Smooth muscle cell of trachea (primary cell): ENCODE measurements at places on chromosomes 5 and 9. TPM values are rescaled to one million over a fixed set of nuclear protein-coding genes. Genes with fewer than 3 reads are reported as not detected.

The APBA1 gene
- 14.7 and 21.0 TPM in 2 replicates for total RNA-seq

The CENPK gene
- total RNA-seq = 2.8 and 20.9 TPM in 2 replicates

The LVRN gene
- total RNA-seq = 0.17 and 0.44 TPM in 2 replicates

The IL4 gene
- not detected in 2 replicates for total RNA-seq

The SPATA31C1 gene
- not detected in 2 replicates for total RNA-seq

The CAMK2A gene
- total RNA-seq = 1.5 and 3.8 TPM in 2 replicates

The ENG gene
- 36.8 and 37.1 TPM in 2 replicates for total RNA-seq

The HMMR gene
- total RNA-seq = 3.1 and 61.5 TPM in 2 replicates

The PIP5K1B gene
- total RNA-seq = not detected in 2 replicates

The POLK gene
- total RNA-seq = 37.7 and 54.7 TPM in 2 replicates

The DNAJC18 gene
- total RNA-seq = 10.9 and 12.4 TPM in 2 replicates

The CCDC152 gene
- total RNA-seq = 5.8 and 8.0 TPM in 2 replicates

The SLC6A19 gene
- not detected in 2 replicates for total RNA-seq

The GPR21 gene
- total RNA-seq = 0.17 and 1.0 TPM in 2 replicates

The PDLIM7 gene
- total RNA-seq = 79.7 and 108 TPM in 2 replicates

The FBXW5 gene
- total RNA-seq = 143 and 239 TPM in 2 replicates

The SLC36A2 gene
- total RNA-seq = not detected in 2 replicates

The ANKRD34B gene
- total RNA-seq = not detected in 2 replicates

The INSL4 gene
- not detected in 2 replicates for total RNA-seq

The SERINC5 gene
- total RNA-seq = 12.2 and 14.1 TPM in 2 replicates

The RAD23B gene
- total RNA-seq = 117 and 141 TPM in 2 replicates

The SPINK4 gene
- total RNA-seq = not detected in 2 replicates

The TRPM6 gene
- under 0.01 TPM in 2 replicates for total RNA-seq

The ARID3C gene
- not detected in 2 replicates for total RNA-seq

The BSPRY gene
- total RNA-seq = not detected in 2 replicates

The CMYA5 gene
- 6.0 and 11.2 TPM in 2 replicates for total RNA-seq

The HEXB gene
- total RNA-seq = 335 and 471 TPM in 2 replicates

The SPATA31E1 gene
- total RNA-seq = not detected in 2 replicates

The PRLR gene
- under 0.01 and 0.17 TPM in 2 replicates for total RNA-seq

The OTULIN gene
- total RNA-seq = 24.1 and 28.4 TPM in 2 replicates

The INPP5E gene
- 8.0 and 13.1 TPM in 2 replicates for total RNA-seq

The PANK3 gene
- 23.7 and 30.4 TPM in 2 replicates for total RNA-seq

The FCN1 gene
- not detected in 2 replicates for total RNA-seq

The CFAP90 gene
- 0.17 TPM in 1 of 2 replicates, not detected in the other for total RNA-seq

The BTNL8 gene
- not detected in 2 replicates for total RNA-seq

The WDR38 gene
- not detected in 2 replicates for total RNA-seq

The NUTM2F gene
- not detected in 2 replicates for total RNA-seq

The NR6A1 gene
- total RNA-seq = 0.44 and 0.66 TPM in 2 replicates

The FBP2 gene
- total RNA-seq = not detected in 2 replicates

The SET gene
- total RNA-seq = 305 and 552 TPM in 2 replicates

The BAAT gene
- not detected in 2 replicates for total RNA-seq

The DDX4 gene
- total RNA-seq = under 0.01 TPM in 1 of 2 replicates, not detected in the other

The C9orf50 gene
- 0.17 and 0.44 TPM in 2 replicates for total RNA-seq

The NR5A1 gene
- total RNA-seq = not detected in 2 replicates

The ACO1 gene
- 68.4 and 109 TPM in 2 replicates for total RNA-seq

The ANKRD33B gene
- total RNA-seq = 2.6 and 25.0 TPM in 2 replicates
